PC-9 (cell line): ENCODE measurements at places on chromosomes 1 and 21.
A peak's percentile ranks its signal among the peaks of the same experiment; 100 is the strongest.

DNA sequence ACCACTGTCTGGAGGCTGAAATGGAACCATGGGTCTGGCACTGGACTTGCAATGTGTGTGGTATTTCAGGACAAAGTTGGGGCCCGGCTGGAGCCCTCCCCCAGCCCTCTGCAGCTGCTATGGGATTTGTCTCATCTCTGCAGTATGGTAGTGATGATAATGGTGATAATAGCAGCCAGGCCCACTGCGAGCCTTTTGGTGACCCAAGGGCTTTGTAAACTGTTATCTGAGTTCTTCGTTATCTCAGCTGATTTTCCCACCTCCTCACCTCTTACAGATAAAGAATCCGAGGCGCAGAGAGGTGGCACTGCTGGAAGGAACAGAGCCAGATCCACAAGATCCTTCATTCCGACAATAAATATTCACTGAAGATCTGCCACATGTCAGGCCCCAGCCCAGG, 11.7 kb upstream of the WNT4 start:
- no peaks in the 10 kb centered on the region for H3K36me3 ChIP-seq
- no peaks in the 10 kb centered on the region for H3K4me1 ChIP-seq
- H3K4me3 ChIP-seq = no peak overlapping the region
- no peaks in the 10 kb centered on the region for H3K27me3 ChIP-seq

- 0 out of 2 replicates have a peak overlapping the region, but pooled peaks have one; percentile 19 for H3K27ac ChIP-seq
- H3K27me3 ChIP-seq = no peaks in the 10 kb centered on the region
- peaks cover 17% of the 10 kb centered on the region; the same call in 1 of the 2 replicates for H3K36me3 ChIP-seq
- DNase-seq = peak; percentile 76
- peaks cover 25% of the 10 kb centered on the region for H3K4me1 ChIP-seq
These were observed 82.3 kb downstream of the NOTCH2 start for GRCh38 chr1:119987112-119987511.

GRCh38 chr21:26138615-26139257, 31.8 kb downstream of the APP start:
- peaks cover 39% of the 10 kb centered on the region for H3K4me1 ChIP-seq
- no peak overlapping the region for H3K4me3 ChIP-seq
- peak overlapping the region; percentile 69; the same call in 1 of the 2 replicates for H3K27ac ChIP-seq
- DNase-seq = no peak
- no peaks in the 10 kb centered on the region for H3K36me3 ChIP-seq

DNA sequence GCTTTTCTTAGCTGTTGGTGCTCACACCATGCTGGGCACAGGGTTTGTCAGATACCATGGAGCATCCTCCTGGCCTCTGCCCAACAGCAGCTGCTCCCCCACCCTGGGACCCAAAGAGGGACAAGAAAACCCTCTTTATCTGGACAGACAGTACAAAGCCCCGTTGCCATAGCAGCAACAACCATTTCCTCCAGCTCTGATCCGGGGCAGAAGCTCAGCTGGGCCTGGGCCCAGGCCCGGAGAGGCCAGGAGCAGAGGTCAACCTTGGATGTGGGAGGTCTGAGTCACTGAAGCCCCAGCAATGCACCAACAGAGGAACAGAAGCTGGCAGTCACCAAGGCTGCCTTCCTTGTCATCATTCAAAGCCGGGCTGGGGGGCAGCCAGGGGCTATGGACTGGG, 228.4 kb upstream of the POU3F1 start:
- no peak overlapping the region for H3K27ac ChIP-seq
- no peak for DNase-seq
- H3K27me3 ChIP-seq = peaks cover 81% of the 10 kb centered on the region
- no peaks in the 10 kb centered on the region for H3K4me1 ChIP-seq

- H3K27me3 ChIP-seq = no peaks in the 10 kb centered on the region
- no peak overlapping the region for H3K4me3 ChIP-seq
- H3K4me1 ChIP-seq = peaks cover 13% of the 10 kb centered on the region
- H3K27ac ChIP-seq = no peak overlapping the region
- no peak for DNase-seq
These were observed 15.5 kb upstream of the USP24 start for GRCh38 chr1:55230659-55231058.
